ENCODE measurements at places on chromosomes 12 and 14. TPM values are rescaled to one million over a fixed set of nuclear protein-coding genes. Genes with fewer than 3 reads are reported as not detected.

- DNase-seq: no peak
Measured at GRCh38 chr12:55985341-55985740, 11.5 kb downstream of the RAB5B start.

DNA sequence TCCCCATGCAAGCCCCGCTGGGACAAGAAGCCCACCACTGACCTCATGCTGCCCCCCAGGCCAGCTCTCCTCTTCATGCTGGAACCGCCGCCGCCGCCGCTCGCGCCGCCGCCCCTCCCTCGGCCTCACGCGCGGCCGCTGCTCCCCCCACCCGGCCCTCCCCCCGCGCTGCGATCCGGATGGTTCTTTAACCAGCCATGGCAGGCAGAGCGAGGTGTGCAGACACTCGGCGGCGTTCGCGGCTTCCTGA lies at the start of gene DCAF5:
TSS of gene DCAF5 (minus strand) at position 218 of the 250 bp plus-strand sequence. CDS start at position 77, 141 bp downstream.
- peak; percentile 91 for DNase-seq

DNA sequence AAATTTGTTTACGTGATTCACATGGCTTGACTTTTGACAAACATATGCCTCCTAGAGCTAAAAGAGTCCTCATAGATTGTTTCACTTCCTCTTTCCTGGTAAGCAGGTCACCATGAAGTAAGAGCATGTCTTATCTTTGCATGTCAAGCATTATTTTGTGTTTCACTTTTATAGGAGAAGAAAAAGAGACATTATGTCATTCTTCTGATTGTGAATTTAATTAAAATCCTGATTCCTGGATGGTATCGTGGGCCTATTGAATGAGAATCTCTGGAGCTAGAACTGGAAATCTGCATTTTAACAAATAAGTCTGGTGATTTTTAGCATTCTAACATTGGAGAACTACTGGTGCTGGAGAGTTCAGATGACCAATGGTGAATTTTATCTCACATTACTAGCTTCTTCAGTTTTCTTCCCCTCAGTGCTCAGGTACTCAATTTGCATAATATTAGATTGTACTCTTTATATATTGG lies 218.6 kb upstream of the ATP2B1 start:
- no peak for DNase-seq

- DNase-seq: no peak
Measured at GRCh38 chr12:5611162-5611561, 179.3 kb downstream of the NTF3 start.

DNA sequence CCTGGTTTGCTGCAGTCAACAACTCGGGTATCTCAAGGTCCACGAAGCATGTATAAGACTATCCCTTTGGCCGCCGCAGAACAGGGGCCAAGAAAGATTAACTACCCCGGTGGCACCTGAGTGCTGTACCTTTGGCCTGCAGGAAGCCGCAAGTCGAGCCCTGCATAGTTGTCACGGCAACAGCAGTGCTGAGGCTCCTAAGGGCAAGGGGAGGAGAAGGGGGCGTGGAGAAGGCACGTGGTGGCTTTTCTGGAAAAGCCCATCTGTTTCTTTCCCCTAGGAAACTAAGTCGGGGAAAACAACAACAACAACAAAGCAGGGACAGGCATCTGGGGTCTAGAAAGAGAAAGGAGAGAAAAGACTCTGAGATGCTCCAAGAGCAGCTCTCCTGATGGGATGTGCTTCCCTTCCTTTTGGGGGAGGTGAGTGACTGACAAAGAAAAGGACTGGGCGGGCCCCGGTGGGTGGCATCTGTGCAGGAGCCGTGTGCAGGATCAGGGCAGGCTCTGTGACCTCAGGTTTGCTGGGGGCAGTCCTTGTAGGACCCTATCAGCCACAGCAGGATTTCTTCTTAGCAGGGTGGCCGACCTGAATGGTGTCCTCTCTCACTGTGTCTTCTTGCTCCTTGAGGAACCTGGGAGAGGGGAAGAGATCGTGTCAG lies 123.9 kb downstream of the PRMT8 start:
- DNase-seq: no peak

GRCh38 chr12:55642267-55642666 lies 5.6 kb downstream of the OR10P1 start:
- no peak for DNase-seq

GRCh38 chr14:37061697-37062096 lies 110.7 kb downstream of the SLC25A21 start:
- no peak for DNase-seq

DNA sequence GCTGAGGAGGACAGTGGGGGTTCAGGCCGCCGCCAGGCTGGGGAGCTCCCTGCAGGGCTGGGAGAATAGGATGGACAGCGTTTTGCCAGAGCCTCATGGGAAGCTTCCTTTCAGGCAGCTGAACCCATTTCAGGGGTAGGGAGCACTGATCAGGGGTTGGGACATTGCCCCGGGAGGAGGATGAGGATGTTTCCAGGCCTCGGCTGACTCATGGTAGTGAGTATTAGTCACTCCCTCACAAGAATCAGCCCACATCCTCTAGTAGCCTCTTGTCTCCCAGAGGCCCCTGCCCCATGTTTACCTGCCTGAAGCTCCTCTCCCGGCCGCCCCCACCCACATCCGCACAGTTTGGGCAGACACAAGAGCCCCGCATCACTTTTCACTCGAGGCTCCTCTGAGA lies 89.8 kb downstream of the ZFP36L1 start:
- DNase-seq: no peak

DNA sequence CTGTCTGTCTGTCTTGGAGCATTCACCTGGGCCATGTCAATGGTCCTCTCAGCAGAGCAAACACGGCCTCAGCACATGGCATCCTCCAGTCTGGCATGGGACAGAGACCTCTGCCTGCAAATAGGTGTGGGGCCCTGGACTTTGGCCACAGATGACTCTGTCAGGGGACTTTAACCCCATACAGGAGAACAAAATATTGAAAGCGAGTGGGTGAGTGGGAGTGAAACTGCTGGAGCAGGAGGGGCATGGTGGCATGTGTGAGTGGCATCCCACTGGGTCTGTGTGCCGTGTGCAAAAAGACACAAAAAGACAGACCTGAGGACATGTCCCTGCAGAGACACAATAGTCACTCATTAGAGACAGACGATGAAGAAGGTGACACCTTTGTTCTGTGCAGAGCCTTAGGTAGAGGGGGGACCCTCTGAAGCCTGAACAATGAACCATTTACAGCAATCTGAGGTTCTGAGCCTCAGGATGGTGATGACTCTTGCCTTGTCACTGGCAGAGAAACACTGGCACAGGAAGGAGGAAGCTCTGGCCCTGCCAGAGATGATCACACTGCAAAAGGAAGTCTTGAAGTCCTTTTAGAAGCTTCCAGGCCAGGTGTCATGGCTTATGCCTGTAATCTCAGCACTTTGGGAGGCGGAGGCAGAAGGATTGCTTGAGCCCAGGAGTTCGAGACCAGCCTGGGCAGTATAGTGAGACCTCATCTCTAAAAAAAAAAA lies 7.5 kb downstream of the LAG3 start:
- DNase-seq: no peak

DNA sequence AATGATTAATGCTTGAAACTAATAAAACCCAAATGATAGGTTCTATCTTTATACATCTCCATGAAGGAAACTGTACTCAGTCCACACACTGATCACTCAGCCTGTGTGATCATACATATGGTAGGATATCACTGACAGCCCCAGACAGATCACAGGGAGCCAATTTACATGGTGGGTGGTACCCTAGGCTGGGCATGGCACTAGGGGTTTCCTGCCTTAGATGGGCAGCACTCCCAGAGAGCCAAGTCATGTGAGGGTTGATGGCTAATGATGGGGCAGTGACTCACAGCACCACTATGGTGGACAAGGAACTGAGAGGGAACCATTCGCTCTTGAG lies 89.6 kb upstream of the PTPRR start:
- no peak for DNase-seq

GRCh38 chr14:64324895-64325294 lies 30.7 kb upstream of the ESR2 start:
- DNase-seq: no peak

DNA sequence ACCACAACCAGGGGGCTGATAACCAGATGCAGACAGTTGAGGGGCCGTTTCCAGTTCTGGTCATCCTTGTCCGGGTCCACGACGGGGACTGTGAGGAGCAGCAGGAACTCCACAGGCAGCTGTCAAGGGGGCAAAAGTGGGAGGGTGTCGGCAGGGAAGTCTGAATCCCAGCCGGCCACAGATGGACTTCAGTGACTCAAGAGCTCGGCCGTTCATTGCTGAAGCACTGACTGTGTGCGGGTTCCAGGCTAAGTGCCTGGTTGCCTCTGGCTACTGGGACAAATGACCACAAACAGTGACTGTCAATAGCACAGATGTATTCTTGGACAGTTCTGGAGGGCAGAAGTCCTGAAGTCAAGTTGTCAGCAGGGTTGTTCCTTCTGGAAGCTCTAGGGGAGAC lies 19.6 kb downstream of the SLC8B1 start:
- no peak for DNase-seq

- DNase-seq: no peak
Measured at GRCh38 chr12:2683283-2684025, 111.3 kb upstream of the FKBP4 start.

- no peak for DNase-seq
Measured at GRCh38 chr14:38752341-38752740, 350.7 kb downstream of the SEC23A start.

DNA sequence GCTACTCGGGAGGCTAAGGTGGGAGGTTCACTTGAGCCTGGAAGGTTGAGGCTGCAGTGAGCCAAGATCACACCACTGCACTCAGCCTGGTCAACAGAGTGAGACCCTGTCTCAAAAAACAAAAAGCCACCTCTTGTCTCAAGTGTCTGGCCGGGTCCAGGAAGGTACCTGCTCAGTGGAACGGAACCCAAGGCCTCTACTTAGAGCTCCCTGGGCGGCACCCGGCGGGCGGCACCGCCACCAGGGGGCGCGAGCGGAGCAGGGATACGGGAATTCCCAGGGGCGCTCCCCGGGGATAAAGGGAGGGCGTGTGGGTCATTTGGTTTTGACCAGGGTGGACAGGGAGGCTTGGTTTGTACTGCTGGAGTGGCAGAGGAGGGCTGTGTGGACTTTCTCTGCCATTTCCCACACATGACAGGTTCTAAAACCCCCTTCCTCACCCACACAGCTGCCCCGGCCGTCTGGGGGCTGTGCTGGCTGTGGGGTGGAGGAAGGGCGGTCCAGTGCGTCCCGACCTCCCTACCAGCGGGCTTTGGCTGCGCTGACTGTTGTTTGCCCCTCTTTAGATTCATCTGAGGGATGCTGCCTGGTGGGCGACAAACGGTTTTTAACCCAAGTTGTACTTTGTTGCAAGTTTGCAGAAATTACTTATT lies 91.4 kb downstream of the SETD3 start:
- no peak for DNase-seq

DNA sequence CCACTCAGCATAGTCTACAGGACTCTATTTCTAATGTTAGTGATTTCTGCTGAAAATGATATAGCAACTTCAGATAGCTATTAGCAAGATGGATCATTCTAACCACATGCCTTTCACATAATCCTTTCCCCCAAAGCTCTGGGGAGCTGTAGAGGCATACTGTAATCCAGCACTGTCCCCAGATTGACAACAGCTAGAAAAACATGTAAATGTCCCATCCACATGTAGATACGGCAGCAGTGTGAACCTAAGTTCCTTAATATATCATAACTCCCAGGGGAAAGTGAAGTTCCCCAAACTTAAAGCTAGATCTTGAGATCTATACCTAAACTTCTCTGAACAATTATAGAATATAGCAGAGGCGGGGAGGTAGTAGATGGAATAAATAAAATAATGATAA lies 14.0 kb downstream of the ZNF664 start:
- DNase-seq: no peak

- DNase-seq: no peak
Measured at GRCh38 chr12:67795236-67795635, 146.7 kb downstream of the DYRK2 start.

DNA sequence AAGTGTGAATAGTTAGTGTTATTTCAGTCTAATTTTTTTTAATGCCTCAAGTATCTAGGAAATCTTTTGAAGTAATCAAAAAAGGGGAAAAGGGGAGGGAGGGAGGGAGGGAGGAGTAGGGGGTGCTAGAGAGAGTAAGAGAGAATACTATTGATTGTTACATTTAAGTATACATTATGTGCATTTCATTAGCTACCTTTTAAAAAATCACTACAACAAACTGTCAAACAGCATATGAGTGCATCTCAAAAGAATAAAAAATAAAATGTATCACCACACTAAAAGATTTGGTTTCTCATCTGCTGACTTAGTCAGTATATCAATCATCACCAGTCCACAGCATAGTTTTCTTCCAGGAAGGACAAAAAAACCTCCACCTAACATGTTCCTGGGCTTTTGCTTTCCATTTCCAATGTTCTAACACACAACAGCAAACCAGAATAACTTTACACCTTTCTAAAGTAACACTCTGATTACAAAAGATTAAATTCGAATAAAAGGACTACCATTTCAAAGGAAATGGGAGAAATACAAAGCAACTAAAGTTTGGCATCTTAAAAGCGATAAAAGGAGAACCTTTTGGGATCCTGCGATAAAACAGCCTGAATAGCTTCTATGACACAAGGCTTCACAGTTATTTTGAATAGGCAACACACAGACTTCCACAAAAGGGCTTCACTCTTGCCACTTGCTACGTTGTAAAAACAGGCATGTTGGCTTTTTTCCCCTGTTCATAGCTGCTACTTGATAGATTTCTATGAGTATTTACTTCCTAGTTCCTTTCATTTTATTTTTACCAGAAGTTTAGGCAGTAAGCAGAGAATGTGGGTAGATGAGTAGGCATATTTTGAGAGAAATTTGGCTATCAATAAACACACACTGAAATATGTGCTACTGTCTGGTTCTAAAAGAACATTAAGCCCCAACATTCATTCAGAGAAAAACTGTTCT lies 160.9 kb downstream of the EPS8 start:
- no peak for DNase-seq

GRCh38 chr12:10982244-10982643 lies 4.5 kb downstream of the TAS2R50 start:
- DNase-seq: no peak

DNA sequence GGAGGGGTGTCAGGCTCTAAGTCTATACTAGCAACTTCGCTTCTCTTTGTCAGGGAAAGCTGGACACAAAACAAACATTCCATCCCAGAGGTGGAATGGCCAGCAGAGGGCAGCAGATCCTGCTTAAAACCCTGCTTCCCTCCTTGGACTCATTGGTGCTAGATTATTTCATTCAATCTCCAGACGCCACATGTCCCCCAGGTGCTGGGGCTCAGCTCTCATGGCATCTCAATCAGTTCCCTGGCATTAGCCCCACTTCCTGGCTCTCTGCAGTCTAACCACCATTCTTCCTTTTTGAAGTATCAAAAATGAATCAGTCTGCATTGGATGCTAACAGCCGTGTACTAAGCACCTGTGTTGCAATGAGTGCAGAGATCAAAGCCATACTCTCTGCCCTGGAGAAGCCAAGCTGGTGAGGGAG lies 8.1 kb upstream of the PPP1R1A start:
- peak; percentile 31 for DNase-seq

The KLRF1 gene
- 0.32 TPM for total RNA-seq

The BCL11B gene
- total RNA-seq: 0.96 TPM

The TMTC1 gene
- total RNA-seq: 71.8 TPM

The RFX4 gene
- not detected for total RNA-seq

The TAS2R13 gene
- total RNA-seq: 6.9 TPM

The RNASE4 gene
- 165 TPM for total RNA-seq

The PZP gene
- total RNA-seq: 0.80 TPM

The LTB4R2 gene
- 9.4 TPM for total RNA-seq

The SYNDIG1L gene
- total RNA-seq: 1.0 TPM

The IFNG-AS1 gene
- 0.16 TPM for total RNA-seq

The SOX5 gene
- 11.7 TPM for total RNA-seq

Measured in breast epithelium (tissue), 4 donors.